ENCODE measurements at places on chromosomes 7 and 10. TPM values are rescaled to one million over a fixed set of nuclear protein-coding genes. Genes with fewer than 3 reads are reported as not detected.
A peak's percentile ranks its signal among the peaks of the same experiment; 100 is the strongest.

Gene CCDC172
- total RNA-seq: not detected

Gene ADD3
- 57.5 TPM for total RNA-seq

Gene PLXNA4
- 0.01 TPM for total RNA-seq

Gene MICALL2
- total RNA-seq: 5.8 TPM

Gene CLRN3
- total RNA-seq: not detected

Gene ENKUR
- 0.21 TPM for total RNA-seq

Gene LRRC4
- not detected for total RNA-seq

GRCh38 chr7:149161241-149161848 lies 14.1 kb downstream of the ZNF398 start:
- no peaks in the 10 kb centered on the region for H3K27me3 ChIP-seq
- no peak for DNase-seq
- H3K27ac ChIP-seq: no peak overlapping the region
- peaks cover 39% of the 10 kb centered on the region for H3K36me3 ChIP-seq
- no peak overlapping the region for H3K4me3 ChIP-seq

DNA sequence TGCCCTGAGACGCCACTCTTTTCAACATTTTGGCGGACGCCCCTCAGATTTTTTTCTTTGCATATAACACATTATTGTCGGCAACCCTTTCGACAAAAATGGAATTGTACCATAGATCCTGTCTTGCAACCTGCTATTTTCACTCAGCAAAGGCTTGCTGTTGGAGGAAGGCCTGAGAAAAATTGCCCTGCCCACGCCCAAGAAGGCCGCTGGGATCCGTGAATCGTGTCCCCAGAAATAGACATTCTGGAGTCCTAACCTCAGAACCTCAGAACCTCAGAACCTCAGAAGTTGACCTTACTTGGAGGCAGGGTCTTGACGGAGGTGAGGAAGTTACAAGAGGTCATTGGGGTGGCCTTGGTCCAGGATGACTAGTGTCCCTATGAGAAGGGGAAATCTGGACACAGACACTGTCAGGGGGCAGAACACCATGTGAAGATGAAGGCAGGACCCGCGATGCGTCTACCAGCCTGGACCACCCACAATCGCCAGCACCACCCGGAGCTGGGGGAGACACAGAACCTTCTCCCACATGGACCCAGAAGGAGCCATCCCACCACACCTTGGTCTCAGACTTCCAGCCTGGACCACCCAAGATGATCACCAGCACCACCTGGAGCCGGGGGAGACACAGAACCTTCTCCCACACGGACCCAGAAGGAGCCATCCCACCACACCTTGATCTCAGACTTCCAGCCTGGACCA lies 19.1 kb upstream of the DNAAF5 start:
- no peak for DNase-seq
- H3K27me3 ChIP-seq: no peaks in the 10 kb centered on the region
- H3K4me3 ChIP-seq: no peak overlapping the region
- H3K27ac ChIP-seq: no peak overlapping the region
- H3K4me1 ChIP-seq: no peaks in the 10 kb centered on the region

DNA sequence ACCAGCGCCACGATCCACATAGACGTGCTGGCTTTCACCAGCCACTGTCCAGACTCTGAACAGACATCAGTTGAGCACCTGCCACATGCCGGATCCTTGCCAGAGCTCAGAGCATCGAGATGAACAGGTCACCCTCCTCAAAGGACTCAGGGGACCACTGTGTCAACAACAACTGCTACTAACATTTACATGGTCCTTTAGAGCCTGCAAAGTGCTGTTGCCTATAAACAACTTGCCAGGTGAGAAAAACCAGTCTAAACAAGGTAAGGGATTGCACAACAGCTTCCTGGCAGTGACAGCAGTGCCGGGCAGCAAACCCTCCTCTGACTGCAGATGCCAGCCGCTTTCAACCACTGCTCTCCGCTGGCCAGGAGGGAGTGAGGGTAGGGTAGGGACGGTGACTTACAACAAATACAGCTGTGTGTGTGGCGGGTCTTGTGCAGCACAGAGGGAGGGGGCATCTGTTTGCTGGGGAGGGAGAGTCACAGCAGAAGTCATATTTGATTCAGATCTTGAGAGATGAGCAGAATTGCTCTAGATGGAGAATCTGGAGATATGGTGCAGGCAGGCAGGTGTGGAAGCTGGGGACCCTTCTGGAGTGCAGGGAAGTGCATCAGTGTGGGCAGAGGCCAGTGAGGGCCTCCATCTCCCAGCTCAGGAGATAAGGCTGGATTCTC lies 32.8 kb upstream of the RHEB start:
- H3K4me1 ChIP-seq: peaks cover 12% of the 10 kb centered on the region
- no peak overlapping the region for H3K4me3 ChIP-seq
- no peak overlapping the region for H3K27ac ChIP-seq
- 0 out of 2 replicates have a peak, but pooled peaks cover 2% of the 10 kb centered on the region for H3K27me3 ChIP-seq

GRCh38 chr7:106282390-106282789 lies 2.4 kb downstream of the NAMPT start:
- peak; percentile 20 for DNase-seq
- peaks cover 2% of the 10 kb centered on the region for H3K36me3 ChIP-seq
- H3K27me3 ChIP-seq: no peaks in the 10 kb centered on the region
- H3K4me3 ChIP-seq: no peak overlapping the region
- peaks cover 49% of the 10 kb centered on the region for H3K4me1 ChIP-seq
- H3K27ac ChIP-seq: no peak overlapping the region

GRCh38 chr7:1671594-1672451 lies 1.7 kb downstream of the ELFN1 start:
- DNase-seq: no peak
- H3K27me3 ChIP-seq: peaks cover 5% of the 10 kb centered on the region
- peaks cover 17% of the 10 kb centered on the region for H3K4me1 ChIP-seq
- no peak overlapping the region for H3K27ac ChIP-seq
- H3K4me3 ChIP-seq: no peak overlapping the region

- H3K4me3 ChIP-seq: peak overlapping the region; percentile 62
- H3K36me3 ChIP-seq: no peaks in the 10 kb centered on the region
- peak; percentile 29 for DNase-seq
- H3K4me1 ChIP-seq: peaks cover 41% of the 10 kb centered on the region
Observed at GRCh38 chr10:15169555-15170401, 1.3 kb upstream of the NMT2 start.

DNA sequence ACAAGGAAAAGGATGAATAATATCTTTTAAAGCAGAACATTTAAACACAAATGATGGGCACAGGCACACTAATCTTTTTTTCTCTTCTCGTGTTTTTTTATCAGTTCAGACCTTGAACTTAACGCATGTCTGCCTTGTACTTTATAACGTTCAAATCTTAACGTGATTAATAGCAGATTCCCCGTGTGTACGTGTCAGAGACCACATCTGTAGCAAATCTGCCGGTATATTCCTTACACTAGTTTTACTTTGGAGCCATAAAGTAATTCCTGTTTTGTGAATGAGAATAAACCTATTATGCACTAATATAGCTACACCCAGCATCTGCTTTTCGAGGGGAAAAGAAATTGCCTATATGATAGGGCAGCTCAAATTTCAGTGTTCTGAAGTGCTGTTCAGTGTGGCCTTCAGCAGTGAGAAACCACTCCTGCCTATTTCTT lies 166.0 kb upstream of the TCF7L2 start:
- no peak overlapping the region for H3K27ac ChIP-seq
- peaks cover 2% of the 10 kb centered on the region for H3K36me3 ChIP-seq
- DNase-seq: no peak
- H3K27me3 ChIP-seq: no peaks in the 10 kb centered on the region

GRCh38 chr10:101629837-101630632 lies 41.9 kb downstream of the DPCD start:
- peaks cover 16% of the 10 kb centered on the region for H3K4me1 ChIP-seq
- H3K27me3 ChIP-seq: no peaks in the 10 kb centered on the region
- H3K36me3 ChIP-seq: peaks cover 4% of the 10 kb centered on the region
- DNase-seq: peak; percentile 34

- H3K4me3 ChIP-seq: no peak overlapping the region
- no peaks in the 10 kb centered on the region for H3K36me3 ChIP-seq
- no peaks in the 10 kb centered on the region for H3K4me1 ChIP-seq
- H3K27me3 ChIP-seq: peaks cover 14% of the 10 kb centered on the region
Observed at GRCh38 chr7:149764481-149765398, 8.6 kb downstream of the ZNF467 start.

GRCh38 chr7:57367171-57367570 lies 82.8 kb upstream of the ZNF716 start:
- H3K36me3 ChIP-seq: no peaks in the 10 kb centered on the region
- H3K4me1 ChIP-seq: no peaks in the 10 kb centered on the region
- H3K4me3 ChIP-seq: no peak overlapping the region
